ENCODE measurements at places on chromosomes 6 and 20. TPM values are rescaled to one million over a fixed set of nuclear protein-coding genes. Genes with fewer than 3 reads are reported as not detected.

DNA sequence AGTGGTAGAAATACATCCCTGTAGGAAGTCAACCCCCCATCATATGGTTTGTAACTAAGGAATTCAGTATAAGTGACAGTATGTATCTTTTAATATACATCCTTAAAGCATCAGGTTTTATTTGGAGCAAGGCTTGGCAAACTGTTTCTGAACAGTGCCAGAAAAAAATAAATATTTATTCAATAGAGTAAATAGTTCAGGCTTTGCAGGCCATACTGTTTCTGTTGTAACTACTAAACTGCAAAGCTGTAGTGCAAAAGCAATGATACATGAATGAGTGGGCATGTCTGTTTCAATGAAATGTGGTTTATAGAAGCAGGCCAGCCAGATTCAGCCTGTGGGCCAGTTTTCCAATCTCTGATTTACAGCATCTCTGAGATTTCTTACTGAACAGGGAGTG, 977 bp downstream of the MEI4 start:
- no peak for DNase-seq
- H3K27me3 ChIP-seq, result no peaks in the 10 kb centered on the region
- H3K4me3 ChIP-seq, result no peak overlapping the region

DNA sequence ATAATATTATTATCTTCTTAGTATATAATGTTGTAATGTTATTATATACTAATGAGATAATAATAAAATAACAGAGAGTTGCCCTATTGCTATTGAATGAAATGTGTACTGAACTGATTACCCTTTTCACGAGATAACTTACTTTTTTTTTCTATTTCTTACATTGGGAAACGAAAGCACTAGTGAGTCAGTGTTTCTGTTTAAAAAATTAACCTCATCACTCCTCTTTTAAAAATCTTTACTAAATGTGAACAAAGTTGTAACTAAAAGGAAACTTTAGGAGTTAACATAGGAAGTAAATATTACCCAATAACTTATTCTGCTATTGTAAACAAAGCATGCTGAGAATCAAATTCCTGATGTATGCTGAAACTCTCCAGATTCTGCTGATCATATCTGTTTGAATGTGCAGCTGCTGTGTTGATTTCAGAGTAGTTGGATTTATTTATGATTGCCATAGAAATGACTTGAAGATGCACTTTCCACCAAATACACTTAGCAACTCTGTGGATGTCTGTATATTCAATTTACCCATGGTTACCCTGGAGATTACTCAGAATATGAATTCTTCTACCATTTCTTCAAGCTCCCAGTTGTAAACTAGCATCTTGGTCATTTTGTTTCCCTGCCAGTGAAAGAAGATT, 523.4 kb downstream of the TENT5A start:
- DNase-seq, result peak; percentile 14
- H3K27me3 ChIP-seq, result no peaks in the 10 kb centered on the region
- peaks cover 5% of the 10 kb centered on the region for H3K4me1 ChIP-seq
- H3K4me3 ChIP-seq, result peak overlapping the region; percentile 26

- H3K36me3 ChIP-seq, result no peaks in the 10 kb centered on the region
- no peak overlapping the region for H3K4me3 ChIP-seq
- H3K27me3 ChIP-seq, result no peaks in the 10 kb centered on the region
- no peaks in the 10 kb centered on the region for H3K4me1 ChIP-seq
- no peak overlapping the region for H3K27ac ChIP-seq
These were observed 81.8 kb downstream of the ISM1 start for GRCh38 chr20:13302647-13303450.

DNA sequence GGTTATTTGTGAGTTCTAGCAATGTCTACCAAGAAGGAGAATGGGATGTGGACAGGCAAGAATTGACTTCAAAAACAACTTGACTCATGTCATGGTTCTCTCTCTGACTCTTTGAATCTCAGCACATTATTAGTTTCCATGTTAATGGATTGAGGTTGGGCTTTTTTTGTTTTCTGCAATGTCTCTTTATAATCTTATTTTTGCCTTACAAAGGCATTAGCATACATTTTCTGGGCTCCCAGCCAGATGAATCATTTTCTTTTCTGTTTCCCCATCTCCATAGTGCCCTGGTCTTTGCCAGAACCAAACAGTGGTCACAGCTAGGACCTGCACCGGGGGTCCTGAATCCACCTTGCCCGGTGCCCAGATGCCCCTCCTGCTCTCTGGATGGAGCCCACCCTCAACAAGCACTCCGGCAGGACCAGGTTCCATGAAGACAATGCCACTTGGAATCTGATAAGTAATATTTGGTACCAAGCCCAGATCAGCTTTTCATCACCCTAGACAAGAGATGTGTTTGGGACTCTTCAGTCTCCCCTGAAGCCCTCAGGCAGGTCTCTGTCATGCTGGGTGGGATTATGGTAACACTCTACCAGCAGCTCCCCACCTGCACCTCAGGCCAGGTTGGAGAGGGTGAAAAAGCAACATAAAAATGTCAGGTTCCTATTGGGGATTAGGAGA, 266.7 kb upstream of the SULF2 start:
- peaks cover 20% of the 10 kb centered on the region for H3K4me1 ChIP-seq
- H3K4me3 ChIP-seq, result no peak overlapping the region
- no peaks in the 10 kb centered on the region for H3K36me3 ChIP-seq
- DNase-seq, result peak; percentile 96
- no peaks in the 10 kb centered on the region for H3K27me3 ChIP-seq

DNA sequence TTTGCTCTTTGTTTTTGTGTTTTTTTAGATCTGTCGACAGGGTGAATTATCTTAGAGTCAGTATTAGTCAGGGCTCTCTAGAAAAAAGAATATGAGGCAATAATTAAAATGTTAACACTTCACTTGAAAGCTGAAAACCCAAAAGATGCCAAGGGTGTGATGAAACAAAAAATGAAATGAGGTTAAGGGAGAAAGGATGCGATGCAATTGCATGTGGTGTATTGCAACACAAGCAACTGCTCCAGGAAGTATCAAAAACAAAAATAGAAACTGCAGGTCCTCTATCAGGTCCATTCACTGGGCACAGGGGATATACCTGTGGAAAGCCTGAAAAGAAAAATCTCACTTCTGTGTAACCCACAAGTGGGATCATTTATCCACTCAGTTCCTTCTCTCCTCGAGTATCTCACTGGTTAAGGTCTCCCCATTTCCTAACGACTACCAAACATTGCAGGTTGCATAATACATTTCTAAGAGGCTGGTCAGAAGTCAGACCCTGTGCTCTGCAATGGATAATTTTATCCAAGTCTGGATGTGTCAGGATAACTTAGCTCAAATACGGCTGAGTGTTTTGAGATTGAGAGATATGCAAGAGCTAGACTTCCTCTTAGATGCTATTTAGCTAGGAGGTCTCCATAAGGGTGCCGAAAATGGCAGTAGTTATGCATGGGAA, 257.7 kb upstream of the GJE1 start:
- H3K27me3 ChIP-seq, result no peaks in the 10 kb centered on the region
- H3K4me3 ChIP-seq, result no peak overlapping the region
- H3K4me1 ChIP-seq, result no peaks in the 10 kb centered on the region
- H3K36me3 ChIP-seq, result no peaks in the 10 kb centered on the region
- peak; percentile 75 for DNase-seq

- H3K4me3 ChIP-seq, result no peak overlapping the region
- H3K27me3 ChIP-seq, result peaks cover 50% of the 10 kb centered on the region
- no peak for DNase-seq
- H3K27ac ChIP-seq, result no peak overlapping the region
- H3K36me3 ChIP-seq, result no peaks in the 10 kb centered on the region
- H3K4me1 ChIP-seq, result no peaks in the 10 kb centered on the region
These were observed 14.5 kb upstream of the PCMTD2 start for GRCh38 chr20:64241061-64241460.

- no peak overlapping the region for H3K27ac ChIP-seq
- DNase-seq, result no peak
- H3K4me3 ChIP-seq, result no peak overlapping the region
- no peaks in the 10 kb centered on the region for H3K4me1 ChIP-seq
These were observed 138.0 kb upstream of the ARID1B start for GRCh38 chr6:156639009-156639721.

DNA sequence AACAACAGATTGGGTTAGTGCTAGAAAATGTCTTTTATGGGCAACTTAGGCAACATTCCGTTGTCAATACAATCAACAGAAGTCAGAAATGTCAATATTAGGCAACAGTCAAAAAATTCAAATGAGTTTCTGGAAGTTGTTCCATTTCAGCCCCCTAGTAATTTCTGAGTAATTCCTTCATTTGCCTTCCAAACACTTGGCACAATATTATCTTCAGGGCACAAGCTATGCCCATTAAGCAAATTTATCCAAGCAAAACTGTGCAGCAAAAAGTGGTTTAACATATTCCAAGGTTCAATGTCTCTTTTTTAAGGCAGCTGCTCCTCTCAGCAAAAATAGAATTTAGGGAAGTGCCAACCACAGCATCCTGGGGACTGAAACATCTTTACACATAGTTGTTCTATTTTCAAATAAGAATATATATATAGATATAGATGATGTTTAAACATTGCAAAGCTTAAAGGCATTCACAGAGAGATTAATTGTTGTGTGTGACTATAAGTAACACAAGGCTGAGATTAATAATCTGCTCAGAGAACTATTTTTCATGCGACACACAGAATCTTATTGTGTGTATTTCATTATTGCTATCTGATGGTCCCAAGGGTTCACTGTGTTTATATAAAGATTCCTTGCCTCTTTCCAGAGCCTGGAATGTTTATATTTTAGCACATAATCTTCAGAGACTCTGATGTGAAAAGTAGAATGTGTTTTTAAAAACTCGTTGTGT, 75.2 kb upstream of the ADTRP start:
- no peak for DNase-seq
- no peaks in the 10 kb centered on the region for H3K36me3 ChIP-seq
- H3K27ac ChIP-seq, result no peak overlapping the region
- peaks cover 6% of the 10 kb centered on the region for H3K4me1 ChIP-seq
- H3K27me3 ChIP-seq, result no peaks in the 10 kb centered on the region
- no peak overlapping the region for H3K4me3 ChIP-seq

GRCh38 chr6:29527564-29527963, 32.0 kb downstream of the UBD start:
- no peak for DNase-seq
- H3K4me1 ChIP-seq, result peaks cover 6% of the 10 kb centered on the region
- no peak overlapping the region for H3K4me3 ChIP-seq
- H3K27me3 ChIP-seq, result peaks cover 23% of the 10 kb centered on the region

DSP gene
- total RNA-seq, result 163 TPM

CPXM1 gene
- not detected for total RNA-seq

SCRT2 gene
- not detected for total RNA-seq

TAP1 gene
- total RNA-seq, result 32.3 TPM

TRAPPC3L gene
- total RNA-seq, result not detected
